ENCODE measurements at places on chromosomes 11 and 22.

- peak; percentile 46 for DNase-seq
Observed at GRCh38 chr22:50674606-50675552, 2.3 kb downstream of the SHANK3 start.

GRCh38 chr11:43664295-43664694 lies 16.2 kb upstream of the HSD17B12 start:
- no peak for DNase-seq

- DNase-seq = peak; percentile 23
Observed at GRCh38 chr11:111737444-111738210, 28.6 kb downstream of the PPP2R1B start.

DNA sequence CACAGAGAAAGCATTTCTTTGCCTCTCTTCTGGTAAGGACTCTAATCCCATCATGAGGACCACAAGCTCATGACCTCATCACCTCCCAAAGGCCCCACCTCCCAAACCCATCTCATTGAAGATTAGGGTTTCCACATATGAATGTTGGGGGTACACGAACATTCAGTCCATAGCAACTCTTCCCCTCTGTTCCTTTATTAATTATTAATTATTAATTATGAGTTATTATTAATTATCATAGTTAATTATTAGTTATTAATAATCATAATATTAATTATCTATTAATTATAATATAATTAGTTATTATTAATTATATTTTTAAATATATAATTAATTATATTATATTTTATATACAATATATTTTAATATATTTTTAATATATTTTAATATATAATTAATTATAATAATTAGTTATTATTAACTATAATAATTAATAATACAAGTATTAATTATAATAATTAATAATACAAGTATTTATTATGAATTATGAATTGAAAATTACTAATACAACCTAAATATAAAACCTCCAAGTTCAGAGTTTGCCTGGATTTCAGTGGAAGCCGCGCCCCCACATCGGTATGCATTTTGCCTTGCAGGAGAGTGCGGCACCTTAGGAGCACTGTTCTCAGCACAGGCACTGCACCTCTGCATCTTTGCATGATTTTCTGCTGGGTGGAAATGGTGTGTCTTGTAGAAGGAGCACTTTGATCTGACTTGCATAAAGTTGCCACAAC lies 128.0 kb upstream of the FGF3 start:
- DNase-seq = no peak

GRCh38 chr11:114196997-114197703 lies 99.0 kb upstream of the NNMT start:
- no peak for DNase-seq

- DNase-seq = peak; percentile 33
Observed at GRCh38 chr11:77619576-77620198, 17.9 kb downstream of the CLNS1A start.

GRCh38 chr22:30420347-30421125 lies 5.0 kb upstream of the MTFP1 start:
- peak; percentile 82 for DNase-seq

DNA sequence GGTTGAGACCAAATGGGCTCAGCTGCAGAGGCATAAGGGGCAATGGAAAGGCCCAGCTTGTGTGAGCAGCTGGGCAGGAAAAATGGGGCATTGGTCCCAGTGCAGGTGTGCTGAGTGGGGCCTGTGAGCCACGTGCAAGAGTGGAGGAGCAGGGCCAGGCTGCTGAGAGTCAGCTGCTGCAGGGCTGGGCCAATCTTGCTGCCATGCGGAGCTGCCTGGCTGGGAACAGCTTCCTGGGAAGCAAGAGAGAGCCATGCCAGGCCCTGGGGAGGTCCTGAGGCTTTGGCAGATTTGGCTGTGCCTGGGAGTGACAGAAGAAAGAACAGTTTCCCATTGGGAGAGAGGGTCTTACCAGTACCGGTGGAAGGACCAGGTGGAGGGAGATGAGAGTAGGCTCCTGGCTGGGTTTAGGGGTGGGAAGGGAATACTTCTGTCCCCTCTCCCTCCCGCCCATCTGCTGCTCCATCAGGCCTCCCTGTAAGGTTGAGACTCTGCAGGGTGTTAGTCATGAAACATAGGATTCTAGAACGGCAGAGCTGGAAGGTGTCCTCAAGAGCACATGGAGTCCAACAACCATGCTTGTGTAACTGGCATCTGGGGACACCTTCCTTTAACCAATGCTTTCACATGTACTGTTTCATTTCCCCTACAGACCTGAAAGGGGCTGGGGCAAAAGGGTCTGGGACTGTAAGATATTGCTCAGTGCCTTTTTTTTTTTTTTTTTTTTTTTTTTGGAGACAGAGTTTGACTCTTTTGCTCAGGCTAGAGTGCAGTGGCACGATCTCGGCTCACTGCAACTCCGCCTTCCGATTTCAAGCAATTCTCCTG lies 10.4 kb downstream of the SEPTIN3 start:
- DNase-seq = no peak
